Glomerular endothelial cell (primary cell): ENCODE measurements at places on chromosomes 16 and 17. TPM values are rescaled to one million over a fixed set of nuclear protein-coding genes. Genes with fewer than 3 reads are reported as not detected.

- DNase-seq, result no peak
Observed at GRCh38 chr17:57906910-57907309, 48.3 kb downstream of the CUEDC1 start.

GRCh38 chr17:76241204-76241538, 878 bp upstream of the RNF157 start:
- DNase-seq, result no peak

DNA sequence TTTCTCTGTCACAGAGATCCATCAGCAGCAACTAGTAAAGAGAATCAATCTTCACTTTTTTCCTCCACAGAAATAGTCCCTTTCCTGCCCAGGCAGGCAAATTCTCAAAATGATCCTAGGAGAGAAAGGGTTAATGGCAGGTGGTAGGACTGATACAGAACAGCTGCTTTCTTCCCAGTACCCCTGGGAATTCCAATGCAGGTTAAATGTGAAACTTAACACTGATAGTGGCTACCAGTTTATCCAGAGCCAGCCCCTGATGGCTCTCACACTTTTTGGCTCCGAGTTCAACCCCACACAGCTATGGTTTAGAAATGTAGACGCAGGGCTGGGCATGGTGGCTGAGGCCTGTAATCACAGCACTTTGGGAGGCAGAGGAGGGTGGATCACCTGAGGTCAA, 22.2 kb downstream of the MARVELD3 start:
- no peak for DNase-seq

DNA sequence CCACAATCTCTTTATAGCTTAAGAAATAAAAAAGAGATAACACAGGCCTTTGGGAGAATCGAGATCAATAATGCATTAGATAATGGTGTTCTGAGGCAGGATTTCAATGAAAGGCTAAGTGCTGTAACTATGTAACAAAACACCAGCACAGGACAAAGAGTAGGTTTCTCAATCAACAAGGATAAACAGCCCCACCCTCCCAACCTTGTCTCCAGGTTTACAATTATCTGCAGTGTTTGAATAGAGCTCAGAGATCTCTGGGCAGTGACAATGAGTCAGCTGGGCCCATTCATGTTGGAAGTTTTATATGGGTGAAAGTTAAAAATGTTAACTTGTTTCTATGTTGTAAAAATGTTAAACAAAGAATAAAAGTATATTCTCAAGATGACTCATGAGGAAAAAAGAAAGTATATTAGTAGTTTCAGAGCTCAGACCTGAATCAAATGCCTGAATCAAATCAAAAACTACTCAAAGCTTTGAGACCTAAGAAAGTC, 17.0 kb upstream of the KRT20 start:
- DNase-seq, result no peak

DNA sequence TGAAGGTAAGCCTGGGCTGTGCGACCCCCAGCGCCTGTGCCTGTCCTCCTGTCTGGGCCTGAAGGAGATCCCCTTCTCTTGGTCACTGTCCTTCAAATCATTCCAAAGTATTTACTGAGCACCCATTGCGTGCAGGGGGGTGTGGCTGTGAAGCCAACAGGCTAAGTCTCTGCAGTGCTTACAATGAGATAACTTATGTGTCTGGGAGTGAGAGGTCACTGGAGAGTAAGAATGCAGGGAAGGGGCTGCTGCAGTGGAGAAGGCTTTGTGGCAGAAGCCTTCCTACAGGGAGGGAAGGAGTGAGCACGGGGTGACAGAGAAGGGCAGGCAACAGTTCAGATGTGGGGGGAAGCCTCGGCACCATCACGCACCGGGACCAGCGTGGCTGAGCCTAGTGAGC, 11.2 kb upstream of the SMIM5 start:
- no peak for DNase-seq

- DNase-seq, result no peak
Observed at GRCh38 chr16:31356566-31357323, 1.8 kb downstream of the ITGAX start.

GRCh38 chr17:40412880-40413279, 4.8 kb downstream of the TOP2A start:
- no peak for DNase-seq

The ITGAL gene
- not detected in 2 replicates for total RNA-seq

The KREMEN2 gene
- total RNA-seq, result 0.15 TPM in 1 of 2 replicates, not detected in the other

The HOXB9 gene
- total RNA-seq, result 14.5 and 16.7 TPM in 2 replicates
